ENCODE measurements at places on chromosomes 13 and 19. TPM values are rescaled to one million over a fixed set of nuclear protein-coding genes. Genes with fewer than 3 reads are reported as not detected.

GRCh38 chr19:1468274-1468820 is 10.7 kb downstream of the C19orf25 start:
- DNase-seq = no peak

Gene ZNF628
- total RNA-seq = 5.1 TPM

- DNase-seq = no peak
Observed at GRCh38 chr13:30835442-30835841, 70.6 kb upstream of the MEDAG start.

DNA sequence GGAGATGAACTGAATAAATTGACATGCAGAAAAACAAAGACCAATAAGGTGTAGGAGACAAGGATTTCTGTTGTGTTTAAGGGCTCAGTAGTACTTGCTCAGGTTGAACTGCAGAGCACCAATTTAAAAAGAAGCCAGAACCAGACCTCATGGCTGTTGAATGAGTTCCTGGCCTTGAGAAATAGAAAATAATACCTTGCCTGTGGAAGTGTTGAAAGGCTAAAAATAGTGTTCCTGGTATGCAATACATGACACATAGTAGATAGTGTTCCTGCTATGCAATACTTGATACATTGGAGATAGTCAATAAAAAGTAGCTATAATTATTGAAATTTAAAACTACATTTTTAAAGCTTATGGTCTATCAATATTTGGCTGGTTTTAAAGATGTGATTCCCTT is 595.8 kb downstream of the PCDH9 start:
- DNase-seq = no peak

DNA sequence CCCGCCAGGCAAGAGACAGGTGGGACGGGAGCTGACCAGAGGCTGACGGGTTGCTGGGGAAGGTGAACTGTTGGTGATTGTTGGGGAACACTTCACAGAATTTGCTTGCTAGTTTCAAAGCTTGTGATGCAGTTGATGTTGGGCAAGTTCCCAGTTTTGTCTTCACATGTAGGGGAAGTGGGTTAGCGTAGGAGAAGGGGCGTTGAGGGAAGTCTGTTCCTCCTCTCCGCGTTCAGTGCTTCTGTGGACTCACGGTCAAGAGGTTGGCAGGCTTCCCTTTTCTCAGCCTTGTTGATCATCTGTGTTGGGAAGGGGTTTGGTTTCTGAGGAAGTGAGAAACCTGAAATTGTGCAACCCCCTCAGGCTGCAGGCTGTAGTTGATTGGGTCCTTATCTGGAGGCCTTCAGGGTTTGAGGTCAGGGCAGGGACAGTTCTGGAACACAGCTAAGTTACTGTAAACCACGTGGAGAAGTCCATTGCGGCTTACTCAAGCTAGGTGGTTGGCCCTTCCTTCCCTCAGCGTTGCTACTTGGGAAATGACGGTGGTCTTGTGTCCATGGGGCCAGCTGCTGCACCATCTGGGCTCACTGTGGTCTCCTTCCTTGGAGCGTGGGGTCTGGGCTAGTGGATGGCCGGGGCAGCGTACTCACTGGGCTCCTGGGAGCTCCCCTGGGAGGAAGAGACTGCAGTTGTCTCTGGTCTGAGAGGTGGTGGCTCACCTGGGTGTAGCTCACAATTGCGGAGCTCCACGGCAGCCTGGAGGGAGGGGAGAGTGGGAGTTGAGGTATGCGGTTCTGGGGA is 7.5 kb downstream of the RPS9 start:
- peak; percentile 92 for DNase-seq

DNA sequence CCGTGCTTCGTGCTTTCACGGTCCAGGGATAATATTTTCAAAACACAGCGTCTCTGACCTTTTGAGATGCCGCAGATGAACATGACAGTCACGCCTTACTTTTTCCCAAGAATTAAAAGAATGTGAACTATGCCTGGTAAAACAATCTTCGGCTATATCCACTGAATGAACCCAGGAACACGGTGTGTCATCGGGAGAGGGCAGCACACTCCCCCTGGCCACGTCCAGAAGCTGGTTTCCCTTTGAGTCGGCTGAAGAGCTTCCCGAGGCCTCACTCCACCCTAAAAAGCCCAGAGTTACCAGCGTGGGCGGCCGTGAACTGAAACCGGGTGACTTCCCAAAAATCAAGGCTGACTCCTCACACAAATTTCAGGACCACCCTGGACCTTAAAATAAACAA is 22.9 kb upstream of the SHISA2 start:
- peak; percentile 57 for DNase-seq

- DNase-seq = no peak
Observed at GRCh38 chr19:10206226-10206885, 11.6 kb upstream of the DNMT1 start.
